ENCODE measurements at places on chromosomes 3 and 15.

DNA sequence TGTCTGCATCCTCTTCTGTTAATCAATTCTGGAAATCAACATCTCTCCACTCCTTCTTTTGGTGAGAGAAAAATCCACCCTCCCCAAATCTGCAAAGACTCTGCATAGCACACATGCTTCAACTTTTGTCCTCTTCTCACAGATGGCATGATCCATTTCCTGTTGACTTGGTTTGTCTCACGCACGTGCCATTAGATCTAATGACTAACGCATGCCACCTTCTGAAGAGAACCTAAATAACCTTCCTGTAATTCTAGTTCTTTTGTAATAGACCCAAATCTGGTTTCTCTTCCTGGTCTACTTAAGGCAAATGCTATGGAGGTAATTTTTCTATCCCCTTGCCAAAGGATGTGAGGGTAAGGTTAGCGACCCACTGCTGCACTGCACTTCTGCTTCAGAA lies 51.0 kb upstream of the ATOSA start:
- no peak for DNase-seq

- no peak for DNase-seq
Observed at GRCh38 chr3:34185301-34185700, 386.9 kb downstream of the PDCD6IP start.

- no peak for DNase-seq
Observed at GRCh38 chr15:41940441-41940857, 31.9 kb downstream of the EHD4 start.

DNA sequence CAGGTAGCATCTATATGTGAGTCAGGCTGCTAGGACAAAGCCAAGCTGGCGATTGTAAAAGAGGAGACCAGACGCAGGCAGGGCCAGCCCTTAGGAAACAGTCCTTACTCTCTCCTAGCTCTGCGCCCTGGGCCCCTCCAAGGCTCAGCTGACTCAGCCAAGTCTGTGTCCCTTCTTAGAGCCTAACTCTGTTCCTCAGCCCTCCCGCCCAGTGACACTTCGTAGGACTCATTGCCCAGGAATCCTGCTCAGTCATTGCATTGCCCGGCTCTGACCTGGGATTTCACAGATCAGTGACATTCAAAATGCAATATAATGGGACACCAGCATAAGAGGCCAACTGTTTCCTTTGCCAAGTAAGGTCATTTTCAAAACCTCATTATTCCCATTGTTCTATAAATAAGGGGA lies 244.2 kb downstream of the TLE3 start:
- no peak for DNase-seq

DNA sequence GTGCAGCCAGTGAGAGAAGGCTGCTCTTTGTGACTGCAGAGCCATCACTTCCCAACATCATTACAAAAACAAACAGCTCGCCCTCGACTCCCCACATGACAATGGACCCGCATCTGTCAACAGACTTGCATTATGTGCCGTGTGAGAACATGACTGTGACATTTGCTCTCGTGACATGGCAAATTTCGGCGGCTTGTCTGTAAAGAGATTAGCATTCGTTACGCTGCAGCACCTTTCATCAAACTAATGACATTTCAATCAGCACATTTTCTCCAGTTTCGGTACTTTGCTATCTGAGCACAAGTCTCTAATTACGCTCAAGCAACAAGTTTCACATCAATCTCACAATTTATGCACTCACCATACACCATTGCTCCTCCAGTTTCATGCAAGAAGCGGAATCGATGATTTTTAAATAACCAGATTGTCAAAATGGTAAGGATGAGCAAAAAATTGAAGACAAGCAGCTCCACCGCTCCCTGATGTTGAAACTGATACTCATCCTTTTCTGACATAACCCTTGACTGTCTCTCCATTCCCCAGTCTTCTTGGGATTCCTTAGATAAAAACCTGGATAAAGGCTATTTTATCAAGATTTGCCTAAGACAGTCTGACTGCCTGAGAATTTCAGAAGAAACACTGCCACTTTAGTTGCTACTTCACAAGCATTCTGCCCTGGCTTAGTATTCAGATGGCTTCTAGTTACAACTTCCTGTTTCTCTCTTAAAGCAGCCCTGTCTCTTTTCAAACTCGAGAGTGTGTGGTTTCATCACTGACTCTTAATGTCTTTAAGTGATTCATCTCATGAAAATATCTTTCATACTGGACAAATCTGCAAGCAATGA lies at the start of gene SLC9A9:
TSS of gene SLC9A9 (minus strand) at position 682 of the 845 bp plus-strand sequence. CDS start at position 536, 146 bp downstream.
- no peak for DNase-seq

DNA sequence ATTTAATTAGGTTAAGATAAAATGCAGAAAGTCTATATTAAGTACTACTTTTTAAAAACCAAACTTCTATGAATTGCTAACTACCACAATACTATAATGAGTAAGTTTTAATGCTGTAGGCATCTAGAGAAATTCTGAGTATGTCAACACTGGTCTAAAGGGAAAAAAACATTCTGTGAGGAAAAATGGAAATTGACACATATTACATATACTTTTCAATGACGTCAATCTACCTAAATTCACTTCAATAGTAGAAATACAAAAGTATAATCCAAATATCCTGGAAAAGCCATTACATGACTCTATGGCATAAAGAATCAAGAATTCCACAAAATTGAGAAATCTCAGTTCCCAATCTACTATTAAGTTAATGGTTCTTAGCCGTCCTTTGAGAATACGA lies 2.2 kb downstream of the SECISBP2L start:
- DNase-seq = no peak

DNA sequence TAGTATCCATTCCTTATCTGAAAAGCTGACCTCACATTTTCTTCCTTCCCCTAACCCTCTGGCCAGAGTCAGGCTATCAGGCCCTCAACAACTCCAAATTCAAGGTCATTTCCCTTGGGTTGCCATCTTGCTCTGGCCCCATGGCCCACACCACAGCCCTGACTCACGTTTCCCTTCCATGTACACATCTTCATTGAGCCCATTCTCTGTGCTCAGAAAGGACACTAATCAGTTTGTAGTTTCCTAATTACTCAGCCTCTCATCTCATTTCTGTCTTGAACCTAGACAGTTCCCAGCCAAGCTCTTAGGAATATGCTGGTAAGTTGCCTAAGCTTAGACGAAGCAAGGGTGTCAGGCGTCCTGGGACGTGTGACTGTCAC lies 14.9 kb downstream of the TGM5 start:
- DNase-seq = no peak

DNA sequence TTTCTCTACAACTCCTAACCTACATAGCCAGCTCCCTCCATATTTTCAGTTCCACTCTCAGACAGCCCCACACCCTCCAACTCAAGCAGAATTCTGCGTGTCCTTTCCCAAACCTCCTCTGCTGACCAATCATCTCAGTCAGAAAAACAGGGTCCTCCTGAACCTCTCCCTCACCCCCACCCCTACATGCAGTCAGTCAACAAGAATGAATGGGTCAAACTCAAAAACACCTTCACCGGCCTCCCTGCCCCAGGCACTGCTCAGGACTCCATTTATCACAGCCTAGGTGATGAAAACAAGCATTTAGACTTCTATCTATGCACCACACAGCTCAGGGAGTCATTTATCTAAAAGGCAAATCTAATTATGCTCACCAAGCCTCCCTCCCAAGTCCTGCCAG lies 32.4 kb downstream of the MYL3 start:
- DNase-seq = no peak

DNA sequence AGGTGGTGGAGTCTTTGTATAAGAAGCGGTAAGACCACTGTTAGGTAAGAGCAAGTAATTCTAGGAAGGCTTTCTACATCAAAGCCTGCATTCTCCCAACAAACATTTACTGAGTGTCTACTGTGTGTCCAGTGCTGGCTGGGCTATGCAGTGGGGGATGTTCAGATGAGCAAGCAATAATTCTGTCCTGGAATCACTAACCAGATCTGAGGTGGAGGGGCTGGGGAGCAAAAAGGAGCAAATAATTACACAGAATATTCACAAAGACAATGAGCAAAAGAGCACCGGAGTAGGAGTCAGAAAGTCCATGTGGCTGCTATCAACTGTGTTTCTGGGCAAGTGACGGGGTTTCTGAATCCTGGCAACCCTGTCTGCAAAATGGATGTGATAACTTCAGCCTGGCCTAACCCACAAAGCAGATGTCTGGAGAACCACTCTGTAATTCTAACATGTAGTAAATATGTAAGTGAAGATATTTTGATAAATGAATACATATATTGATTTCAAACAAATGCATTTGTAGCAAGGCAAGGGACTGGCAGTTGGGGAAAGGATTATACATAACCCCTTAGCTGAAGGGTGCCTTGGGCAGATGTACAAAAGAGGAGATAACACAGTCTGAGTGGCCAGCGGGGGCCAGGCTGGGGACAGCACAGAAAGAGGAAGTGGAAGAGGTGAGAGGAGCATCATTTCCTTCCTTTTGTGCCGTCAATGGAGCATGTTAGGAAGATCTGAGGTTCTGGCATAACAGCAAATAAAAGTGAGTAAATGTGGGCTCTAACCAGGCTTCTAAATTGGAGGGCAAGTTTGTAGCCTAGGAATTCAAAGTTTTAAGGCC lies 28.8 kb downstream of the CYP8B1 start:
- no peak for DNase-seq

DNA sequence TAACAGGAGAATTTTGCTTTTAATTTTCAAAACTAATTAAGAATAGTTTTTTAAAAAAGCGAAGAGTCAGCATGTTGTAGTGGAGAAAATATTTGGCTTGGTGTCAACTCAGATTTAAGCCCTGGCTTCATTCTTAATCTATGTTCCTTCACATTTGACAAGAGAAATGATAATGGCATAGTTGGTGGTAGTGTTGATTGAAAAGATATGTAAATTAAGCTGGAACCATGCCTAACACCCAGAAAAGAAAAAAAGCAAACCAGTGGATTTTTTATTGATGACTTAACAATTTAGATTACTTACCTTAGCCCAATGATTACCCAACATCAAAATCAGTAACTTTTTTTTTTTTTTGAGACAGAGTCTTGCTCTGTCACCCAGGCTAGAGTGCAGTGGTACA lies 27.4 kb downstream of the TCAIM start:
- DNase-seq = no peak

DNA sequence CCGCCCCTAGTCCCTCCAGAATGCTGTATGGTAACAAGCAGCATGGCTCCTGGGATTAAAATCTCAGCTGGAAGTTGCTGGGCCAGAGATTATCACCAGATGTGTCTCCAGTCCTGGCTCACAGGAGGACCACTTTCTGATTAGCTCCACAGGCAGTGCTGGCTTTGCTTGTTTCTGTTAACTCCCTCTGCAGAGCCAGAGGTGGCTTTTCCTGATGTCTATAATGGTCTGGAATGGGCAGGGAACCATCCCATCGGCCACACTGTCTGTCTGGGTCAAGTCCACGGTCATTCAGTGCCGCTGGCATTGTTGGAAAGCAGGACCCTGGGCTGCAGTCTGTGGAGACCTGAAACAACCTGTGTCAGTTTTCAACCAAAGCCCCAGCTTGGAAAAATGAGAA lies 119.6 kb upstream of the CTDSPL start:
- DNase-seq = no peak

GRCh38 chr3:124843506-124844177 lies 43.5 kb downstream of the ITGB5 start:
- no peak for DNase-seq

All from activated naive CD4-positive, alpha-beta T cell (primary cell).